Nucleus accumbens (tissue), 56 donors: ENCODE measurements at places on chromosomes 11 and 22.

- no peak for DNase-seq
These were observed 90.8 kb upstream of the KCNQ1OT1 start for GRCh38 chr11:2790568-2790921.

- no peak for DNase-seq
These were observed 11.1 kb downstream of the OR5B3 start for GRCh38 chr11:58395581-58395980.

DNA sequence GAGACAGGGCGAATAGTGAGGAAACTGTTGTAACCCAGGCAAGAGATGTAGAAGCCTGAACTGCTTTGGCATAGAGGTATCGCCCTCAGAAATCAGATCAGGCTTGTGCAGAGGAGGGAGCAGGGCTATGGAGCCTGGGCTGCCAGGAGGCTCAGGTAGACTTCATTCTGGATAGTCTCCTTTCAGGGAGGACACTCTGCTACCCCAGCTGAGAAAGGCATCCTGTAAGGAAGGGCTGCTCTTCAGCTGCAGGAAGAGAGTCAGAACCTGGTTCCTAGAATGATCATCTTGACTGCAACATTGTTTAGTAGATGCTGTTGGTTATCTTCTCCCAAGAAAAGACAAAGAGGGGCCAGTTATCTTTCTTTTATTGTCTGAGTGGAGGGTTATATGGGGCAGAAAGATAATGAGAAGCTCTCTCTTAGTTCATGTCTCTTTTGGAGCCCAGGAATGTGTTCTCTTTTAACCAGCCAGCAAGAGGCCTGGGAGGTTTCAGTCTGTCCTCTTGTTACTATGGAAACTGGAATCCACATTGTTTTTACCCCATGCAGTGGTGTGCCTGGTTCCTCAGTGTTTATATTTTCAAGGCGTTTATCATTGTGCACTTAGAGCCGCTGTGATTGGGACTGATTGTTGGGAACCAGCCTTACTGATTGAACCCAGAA is 95.7 kb downstream of the STIM1 start:
- DNase-seq: no peak

DNA sequence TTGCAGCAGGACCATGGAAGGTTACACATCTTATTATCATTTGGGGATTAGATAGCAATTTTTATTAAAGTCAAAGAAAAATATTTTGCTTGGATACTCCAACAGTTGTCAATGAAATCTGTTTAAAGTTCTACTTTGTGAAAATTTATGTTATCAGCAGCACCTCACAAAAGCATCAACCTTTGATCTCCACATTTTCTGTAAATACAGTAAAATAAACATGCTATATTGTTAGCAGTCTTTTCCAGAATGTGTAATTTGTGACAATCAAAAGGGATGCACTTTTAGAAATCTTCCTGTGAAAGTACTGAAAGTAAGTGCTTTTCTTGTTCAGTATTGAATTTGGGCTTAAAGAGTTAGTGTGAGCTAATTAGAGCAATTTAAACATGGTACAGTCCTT is 4.1 kb downstream of the SLC22A25 start:
- DNase-seq: no peak
